Stimulated activated CD4-positive, alpha-beta T cell treated with anti-CD3 and anti-CD28 coated beads, Interleukin-15, amount 100 ng/mL, for 1 hour (primary cell): ENCODE measurements at places on chromosomes 2 and 18.

DNA sequence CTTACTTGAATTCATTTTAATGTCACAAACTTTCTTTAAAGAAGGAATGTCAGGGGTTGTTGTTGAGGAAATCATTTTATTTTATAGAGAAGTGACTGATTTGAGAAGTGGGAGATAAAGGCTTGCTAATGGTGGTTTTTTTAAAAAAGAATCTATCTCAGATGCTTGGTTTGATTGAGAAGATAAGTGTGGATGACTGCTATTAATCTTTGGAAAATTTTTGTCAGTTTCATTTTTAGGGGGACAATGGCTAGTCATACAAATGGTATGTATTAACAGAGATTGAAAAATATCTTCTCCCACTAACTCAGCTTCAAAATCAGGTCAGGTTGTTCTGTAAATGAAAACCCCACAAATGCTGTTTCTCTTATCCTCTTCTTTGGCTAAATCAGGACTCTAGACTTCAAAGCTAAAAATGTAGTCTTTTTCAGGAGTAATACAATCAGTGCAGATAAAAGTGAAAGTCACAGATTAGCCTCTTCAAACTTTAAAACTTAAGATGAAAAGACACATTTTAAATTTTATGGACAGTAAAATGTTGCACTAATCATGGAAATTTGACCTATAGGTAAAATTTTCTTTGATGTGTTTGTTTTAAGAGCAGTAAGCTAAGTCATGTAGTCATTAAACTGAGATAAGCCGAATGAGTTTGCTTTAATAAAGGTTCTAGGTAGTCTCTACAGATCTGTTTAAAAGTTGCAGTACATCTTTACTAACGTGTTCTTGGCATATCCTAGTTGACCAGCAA, 674.2 kb upstream of the VRK2 start:
- DNase-seq, result no peak

GRCh38 chr2:216829533-216829932, 30.3 kb downstream of the TNP1 start:
- DNase-seq, result no peak

- DNase-seq, result no peak
These were observed 81.9 kb downstream of the DSC3 start for GRCh38 chr18:30960661-30961060.

DNA sequence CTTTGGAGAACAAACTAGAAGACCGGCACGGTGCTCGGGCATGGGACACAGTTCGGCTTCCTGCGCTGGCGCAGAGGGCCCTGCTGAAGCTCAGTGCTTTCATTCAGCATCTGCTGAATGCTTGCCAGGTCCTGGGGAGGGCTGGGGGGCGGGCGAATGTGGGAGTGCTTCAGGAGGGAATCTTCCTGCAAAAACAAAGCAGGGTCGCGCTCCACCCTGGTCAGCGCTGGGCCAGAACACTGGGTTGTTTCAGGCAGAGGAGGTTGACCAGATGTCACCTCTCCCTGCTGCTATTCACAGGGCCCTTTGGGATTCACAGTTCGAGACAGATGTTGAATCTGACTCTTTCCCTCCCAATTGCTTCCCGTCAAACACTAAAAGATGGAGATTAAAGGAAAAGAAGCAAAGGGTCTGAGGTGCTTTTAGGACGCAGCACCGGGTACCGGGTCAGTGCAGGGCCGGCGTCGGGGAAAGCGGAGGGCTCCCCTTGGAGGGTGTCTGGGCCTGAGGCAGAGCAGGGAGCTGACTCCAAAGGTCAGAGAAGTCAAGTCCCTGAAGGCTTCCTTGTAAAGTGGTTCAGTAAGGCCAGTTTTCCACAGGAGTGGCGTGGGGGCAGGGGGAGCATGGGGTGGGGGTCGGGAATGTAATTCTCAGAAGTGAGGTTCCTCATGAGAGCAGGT, 82.1 kb upstream of the PXDN start:
- DNase-seq, result no peak

GRCh38 chr2:191625016-191625415, 52.9 kb upstream of the NABP1 start:
- DNase-seq, result peak; percentile 19
